ENCODE measurements at places on chromosomes 2 and 18.

DNA sequence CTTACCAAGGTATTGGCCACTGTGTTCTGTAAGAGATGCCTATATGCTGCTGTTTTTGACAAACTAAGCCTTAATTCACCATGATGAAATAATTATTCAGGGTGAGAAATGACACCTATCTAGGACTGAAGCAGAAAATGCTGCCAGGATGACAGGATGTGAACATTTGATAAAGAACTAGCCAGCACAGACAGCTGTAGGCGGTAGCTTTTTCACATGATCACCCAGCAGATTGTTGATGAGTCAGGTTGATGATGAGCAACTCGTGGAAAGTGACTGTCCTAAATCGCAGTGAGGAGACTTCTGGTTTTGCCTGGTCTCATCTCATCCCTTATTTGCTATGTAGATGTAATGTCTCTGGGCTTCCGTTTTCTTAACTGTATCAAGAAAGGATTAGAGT is 144.1 kb downstream of the PRPF40A start:
- no peak for DNase-seq

- DNase-seq = no peak
These were observed 175.3 kb upstream of the EPHA4 start for GRCh38 chr2:221747289-221747972.

DNA sequence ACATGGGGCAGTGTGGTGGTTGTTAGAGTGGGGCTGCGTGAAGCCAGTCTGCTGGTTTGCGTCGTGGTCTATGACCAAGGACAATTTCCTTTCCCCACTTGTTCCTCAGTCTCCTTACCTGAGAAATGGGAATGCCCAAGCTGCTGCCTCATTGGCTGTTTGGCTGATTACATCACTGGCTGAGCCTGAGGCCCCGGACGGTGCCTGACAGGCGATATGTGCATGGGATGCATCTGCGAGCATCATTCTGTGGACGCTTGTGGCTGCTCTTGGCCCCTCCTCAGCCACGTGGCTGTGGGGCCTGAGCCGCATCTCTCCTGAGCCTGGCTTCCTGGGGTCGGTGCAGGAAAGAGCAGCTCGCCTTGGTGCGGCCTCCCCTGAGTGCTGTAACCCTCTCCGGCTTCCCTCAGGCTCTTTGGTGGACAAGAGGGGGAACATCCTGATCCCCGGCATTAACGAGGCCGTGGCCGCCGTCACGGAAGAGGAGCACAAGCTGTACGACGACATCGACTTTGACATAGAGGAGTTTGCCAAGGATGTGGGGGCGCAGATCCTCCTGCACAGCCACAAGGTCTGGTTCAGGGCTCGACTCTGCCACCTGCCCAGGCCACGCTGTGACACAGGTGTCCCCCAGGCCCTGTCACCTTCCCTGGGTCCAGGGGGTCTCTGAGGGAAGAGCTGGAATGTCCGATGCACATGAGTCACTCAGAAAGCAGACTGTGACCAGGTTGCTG is 17.2 kb downstream of the CNDP2 start:
- no peak for DNase-seq

DNA sequence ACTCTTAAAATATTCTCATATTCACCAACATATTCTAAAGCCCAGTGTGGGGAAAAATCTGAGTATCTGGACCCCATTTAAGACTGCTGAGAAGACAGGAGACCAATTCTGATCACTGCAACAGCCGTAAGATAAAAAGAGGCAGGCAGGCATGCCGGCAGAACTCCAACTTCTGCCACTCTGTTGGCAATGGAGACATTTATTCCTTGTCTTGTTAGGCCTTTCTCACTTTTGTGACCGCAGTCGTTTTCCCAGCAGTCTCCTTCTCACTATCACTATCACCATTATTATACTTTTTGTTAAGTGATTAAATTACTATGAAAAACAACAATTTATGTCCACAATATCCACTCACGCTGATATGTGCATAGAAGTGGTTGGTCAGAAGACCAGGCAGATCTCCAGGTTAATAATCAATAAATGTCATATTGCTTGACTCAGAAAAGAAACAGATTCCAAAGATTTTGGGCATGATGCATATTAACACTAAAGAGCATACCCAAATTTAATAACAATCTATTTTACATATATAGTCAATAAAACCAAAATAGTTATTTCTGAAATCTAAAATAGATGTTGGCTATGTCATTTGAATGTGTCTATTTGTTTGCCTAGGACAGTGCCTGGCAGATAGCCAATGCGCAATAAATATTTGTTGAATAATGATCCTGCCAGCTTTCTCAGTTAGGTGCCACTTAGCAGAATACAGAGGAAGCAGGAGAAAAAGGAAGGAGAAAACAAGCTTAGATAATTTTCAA is 38.2 kb downstream of the SESTD1 start:
- no peak for DNase-seq

- DNase-seq = no peak
These were observed 502.0 kb downstream of the RNF144A start for GRCh38 chr2:7419186-7419585.

DNA sequence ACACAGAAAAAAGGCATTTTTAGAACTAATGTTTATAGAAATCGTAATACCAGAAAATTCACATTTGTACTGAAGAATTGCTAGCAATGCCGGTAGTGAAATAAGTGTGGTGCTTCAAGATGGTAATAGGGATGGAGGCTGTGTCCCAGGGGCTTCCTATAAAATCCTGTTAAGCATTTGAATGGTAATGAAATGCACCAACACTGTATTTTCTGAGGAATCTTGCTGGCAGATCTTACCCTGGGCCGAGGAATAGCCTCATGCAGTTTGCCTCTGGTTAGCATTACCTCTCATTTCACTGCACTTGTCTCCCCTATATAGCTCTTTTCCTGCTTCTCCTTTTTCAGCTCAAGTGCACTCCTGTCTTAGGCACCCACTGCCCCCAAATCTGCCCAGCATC is 501.6 kb upstream of the NRP2 start:
- no peak for DNase-seq

DNA sequence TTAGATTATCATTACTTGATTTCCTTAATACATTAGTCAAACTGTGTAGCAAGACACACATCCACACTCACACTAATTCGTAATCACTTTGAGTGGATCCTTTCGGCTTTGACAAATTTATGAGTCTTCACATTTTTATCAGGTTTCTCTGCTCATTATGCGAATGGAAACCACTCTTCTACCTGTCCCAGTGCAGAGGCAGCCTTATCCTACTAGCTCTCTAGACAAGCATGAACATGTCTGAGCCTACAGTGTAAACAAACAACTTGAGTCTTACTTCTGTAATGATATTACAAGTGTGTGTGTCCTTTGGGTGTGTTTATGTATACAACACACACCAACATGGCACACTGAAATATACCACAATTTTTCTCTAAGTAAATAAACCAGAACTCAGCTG is 361.9 kb upstream of the CHST9 start:
- DNase-seq = no peak

DNA sequence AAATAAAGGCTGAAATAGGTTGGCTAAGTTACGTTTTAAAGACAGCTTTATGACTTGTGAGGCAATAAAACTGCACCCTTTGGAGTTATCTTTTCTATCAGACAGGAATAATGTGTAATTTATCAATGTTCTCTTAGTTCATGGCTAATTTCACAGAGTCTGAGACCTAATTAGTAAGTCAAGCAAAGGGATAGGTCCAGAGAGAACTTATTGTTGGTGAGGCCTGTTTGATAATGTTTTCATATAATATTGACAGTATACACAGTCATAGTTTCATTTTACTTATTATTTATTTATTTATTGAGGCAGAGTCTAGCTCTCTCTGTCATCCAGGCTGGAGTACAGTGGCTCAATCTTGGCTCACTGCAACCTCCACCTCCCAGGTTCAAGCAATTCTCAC is 1.9 kb upstream of the IL36RN start:
- no peak for DNase-seq

GRCh38 chr18:75261430-75262223 is 51.0 kb downstream of the TSHZ1 start:
- DNase-seq = no peak

- no peak for DNase-seq
These were observed 111.4 kb upstream of the TEX51 start for GRCh38 chr2:126787289-126787688.

DNA sequence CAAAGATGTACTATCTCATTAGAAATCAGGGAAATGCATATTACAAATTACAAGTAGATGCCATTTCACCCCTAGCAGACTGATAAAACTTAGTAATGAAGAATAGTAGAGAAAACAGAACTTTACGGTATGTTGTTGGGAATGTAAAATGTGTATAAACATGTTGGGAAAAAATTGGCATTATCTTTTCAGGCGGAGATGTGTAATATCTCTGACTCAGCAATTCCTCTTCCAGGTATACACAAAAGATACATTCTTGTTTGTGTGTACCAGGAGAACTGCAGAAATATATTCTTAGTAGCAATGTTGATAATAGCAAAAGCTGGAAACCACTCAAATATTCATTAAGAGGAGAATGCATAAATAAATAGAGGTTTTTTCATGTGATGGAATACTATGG is 204.5 kb downstream of the LPIN1 start:
- no peak for DNase-seq

- DNase-seq = no peak
These were observed 17.9 kb downstream of the STK17B start for GRCh38 chr2:196153480-196153879.

GRCh38 chr2:40364151-40364874 is 87.6 kb downstream of the SLC8A1 start:
- no peak for DNase-seq

GRCh38 chr18:57776767-57777166 is 26.3 kb downstream of the ATP8B1 start:
- no peak for DNase-seq

GRCh38 chr2:8534729-8535468 is 147.0 kb upstream of the ID2 start:
- DNase-seq = no peak

DNA sequence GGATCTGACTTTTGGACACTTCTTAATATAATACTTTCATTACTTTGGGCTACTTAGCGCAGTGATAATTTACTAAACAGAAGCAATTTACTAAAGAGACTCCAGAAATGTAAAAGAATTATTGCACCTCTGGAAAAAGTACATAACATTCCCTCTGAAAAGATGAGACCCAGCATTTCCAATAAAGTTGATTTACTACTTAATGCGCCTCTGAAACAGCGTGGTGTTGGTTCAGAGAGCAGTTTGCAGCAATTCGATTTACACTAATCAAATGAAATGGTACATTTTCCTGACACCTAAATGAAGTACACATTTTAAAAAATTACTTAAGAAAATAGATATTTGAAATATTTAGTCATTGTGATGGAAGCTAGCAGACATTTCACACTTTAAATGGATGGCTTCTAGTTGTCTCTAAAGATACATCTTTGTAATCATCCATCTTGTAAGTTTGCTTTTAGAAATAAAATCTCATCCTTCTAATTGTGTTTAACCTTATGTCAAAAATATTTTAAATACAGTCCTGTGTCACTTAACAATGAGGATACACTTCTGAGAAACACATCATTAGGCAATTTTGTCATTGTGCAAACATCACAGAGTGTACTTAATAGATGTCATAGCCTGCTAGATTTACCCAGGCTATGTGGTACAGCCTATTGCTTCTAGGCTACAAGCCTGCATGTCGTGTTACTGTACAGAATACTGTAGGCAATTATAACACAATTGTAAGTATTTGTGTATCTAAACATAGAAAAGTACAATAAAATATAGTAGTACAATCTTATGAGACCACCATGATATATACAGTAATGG is 284.6 kb upstream of the UBE2E3 start:
- DNase-seq = no peak

- no peak for DNase-seq
These were observed 241.8 kb downstream of the AFF3 start for GRCh38 chr2:99900556-99900955.

- DNase-seq = no peak
These were observed 143.0 kb upstream of the MYCN start for GRCh38 chr2:15797231-15797938.

DNA sequence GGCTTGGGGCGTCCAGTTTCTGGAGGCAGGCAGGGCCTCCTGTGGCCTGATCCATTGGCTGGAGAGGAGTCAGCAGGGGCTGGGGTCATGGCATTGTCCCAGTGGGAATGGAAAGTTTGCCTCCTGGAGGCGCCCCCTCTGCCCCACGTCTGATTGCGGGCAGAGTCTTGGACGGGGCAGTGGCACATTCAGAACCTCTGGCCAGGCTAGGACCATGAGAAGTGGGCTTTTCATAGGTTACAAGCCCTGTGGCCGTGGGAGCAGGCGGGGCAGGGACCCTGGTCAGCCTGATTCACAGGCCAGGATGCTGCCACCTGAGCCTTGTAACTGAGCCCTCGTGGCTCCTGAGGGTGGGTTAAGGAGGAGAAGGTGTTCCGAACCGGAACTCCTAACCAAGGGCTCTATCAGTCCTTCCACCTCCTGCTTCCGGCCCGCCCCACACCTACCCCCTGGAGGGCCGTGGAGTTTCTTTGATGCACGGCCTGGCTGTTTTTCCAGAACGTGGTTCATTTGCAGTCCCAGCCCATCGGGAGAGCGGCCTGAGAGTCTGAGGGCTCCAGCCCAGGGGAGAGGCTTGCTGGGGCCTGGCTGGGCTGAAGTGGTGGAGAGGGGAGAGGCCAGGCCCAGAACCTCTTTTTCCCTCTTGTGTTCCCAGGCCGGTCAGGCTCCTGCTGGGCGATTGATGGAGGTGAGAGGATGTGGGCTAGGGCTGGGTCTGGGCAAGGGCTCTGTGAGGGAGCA is 43.9 kb upstream of the PLB1 start:
- no peak for DNase-seq

- no peak for DNase-seq
These were observed 26.4 kb downstream of the CCNT2 start for GRCh38 chr2:134944975-134945374.

DNA sequence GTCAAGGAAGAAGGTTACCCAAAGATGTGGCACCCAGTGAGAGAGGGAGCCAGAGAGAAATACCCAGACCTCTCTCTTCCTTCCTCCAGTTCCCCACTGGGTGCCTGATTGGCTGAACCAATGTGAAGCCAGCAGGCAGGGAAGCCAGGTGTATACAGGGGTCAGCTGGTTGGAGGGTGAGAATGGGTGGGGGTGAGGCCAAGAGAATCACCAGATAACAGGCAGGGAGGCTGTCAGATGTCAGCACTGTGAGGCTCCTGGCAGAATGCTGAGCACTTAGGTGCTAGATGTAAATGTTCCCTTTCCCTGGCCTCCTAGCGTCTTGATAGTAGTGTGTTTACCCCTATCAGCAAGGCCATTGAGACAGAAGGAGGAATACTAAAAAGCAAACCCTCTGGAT is 104.0 kb upstream of the MGAT5 start:
- no peak for DNase-seq

- no peak for DNase-seq
These were observed 50.2 kb upstream of the CHST9 start for GRCh38 chr18:27235218-27235870.

DNA sequence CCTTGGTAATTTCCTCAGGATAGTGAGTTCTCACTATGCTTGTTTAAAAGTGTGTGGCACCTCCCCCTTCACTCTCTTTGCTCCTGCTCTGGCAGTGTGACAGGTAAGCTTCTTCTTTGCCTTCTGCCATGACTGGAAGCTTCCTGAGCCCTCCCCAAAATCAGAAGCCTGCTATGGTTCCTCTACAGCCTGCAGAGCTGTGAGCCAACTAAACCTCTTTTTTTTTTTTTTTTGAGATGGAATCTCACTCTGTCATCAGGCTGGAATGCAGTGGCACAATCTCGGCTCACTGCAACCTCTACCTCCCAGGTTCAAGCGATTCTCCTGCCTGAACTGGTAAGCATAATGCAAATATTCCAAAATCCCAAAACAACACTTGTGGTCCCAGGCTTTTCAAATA is 80.0 kb downstream of the SOWAHC start:
- no peak for DNase-seq

Measured in esophagus squamous epithelium (tissue), 5 donors.